CD4-positive, alpha-beta T cell treated with Interleukin-6 at 100 ng/mL for 8 hours (primary cell): ENCODE measurements at places on chromosomes 13 and 19.

DNA sequence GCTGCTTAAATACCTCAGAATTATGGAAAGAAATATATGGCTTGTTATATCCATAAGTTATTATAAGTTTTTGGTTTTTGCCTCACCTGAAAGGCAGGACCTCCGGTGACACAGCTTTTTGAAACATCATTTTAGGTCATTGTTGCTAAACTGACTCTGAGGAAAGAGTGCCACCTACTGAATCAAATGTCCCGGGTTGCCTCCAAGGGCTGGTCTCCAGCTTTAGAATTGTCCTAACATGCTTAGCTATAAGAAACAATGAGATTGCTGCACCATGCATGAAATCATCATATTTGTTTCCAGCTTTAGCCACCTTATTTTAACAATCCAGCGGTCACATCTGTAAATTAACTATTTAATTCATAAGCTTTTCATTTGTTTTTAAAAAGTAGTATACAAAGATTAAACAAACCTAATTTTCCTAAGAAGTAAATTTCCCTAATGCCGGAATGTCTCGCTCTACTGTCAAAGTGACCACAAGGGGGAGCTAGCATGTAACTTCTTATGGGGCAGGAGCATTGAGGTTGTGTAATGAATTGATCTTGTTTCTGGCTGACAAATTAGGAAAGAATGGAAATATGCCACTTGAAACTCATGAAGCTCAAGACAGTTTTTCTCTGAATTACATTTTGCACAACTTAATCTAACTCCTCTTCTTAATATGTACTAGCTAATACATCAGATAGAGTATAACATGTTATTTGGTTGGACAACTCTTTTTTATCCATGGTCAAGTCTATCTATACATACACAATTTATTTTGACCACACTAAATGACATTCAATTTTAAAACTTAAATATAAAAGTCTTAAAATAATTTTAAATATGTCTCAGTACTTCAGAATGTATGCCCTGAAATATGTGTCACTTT lies 6.7 kb upstream of the PCDH17 start:
- DNase-seq: no peak

- DNase-seq: peak; percentile 84
These were observed 25.7 kb upstream of the TPTE2 start for GRCh38 chr13:19586904-19587634.

- no peak for DNase-seq
These were observed 1730.9 kb downstream of the PCDH9 start for GRCh38 chr13:65499256-65499655.

DNA sequence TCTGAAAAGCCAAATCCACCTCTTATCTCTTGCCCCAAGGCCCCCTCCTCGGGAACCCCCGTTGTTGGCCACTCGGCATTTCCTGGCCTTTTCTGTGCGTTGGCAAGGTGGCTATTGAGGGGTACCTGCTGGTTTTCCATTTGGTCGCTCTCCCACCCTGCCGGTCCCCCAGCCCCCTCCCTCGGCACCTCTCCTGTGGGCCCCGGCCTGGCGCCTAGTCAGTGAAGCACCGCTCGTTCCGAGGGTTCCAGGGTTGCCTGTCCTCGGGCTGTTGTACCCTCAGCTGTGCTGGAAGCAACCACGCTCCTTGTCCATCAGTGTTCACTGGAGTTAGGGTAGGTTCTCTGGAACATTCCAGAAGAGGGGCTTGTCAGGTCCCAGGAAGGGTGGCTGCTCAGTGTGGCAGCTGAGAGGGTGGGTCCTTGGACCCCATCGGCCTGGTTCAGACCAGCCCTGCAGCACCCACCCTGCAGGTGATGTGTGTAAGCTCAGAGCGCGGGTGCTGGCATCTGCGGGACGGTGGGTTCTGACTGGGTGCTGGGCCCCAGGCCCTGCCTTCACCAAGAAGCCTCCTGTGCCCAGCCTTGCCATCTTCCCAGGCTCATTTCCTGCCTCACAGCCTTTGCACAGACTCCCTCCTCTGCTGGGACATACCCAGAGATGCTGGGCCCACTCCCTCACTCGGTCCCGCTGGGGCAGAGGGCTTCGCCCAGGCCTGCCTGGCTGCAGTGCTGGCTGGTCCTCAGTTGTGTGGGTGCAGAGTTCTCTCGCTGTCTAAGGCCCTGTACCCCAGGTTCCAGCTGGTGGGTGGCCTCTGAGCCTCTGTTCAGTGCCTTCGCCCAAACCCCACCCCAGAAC lies 21.3 kb downstream of the NKPD1 start:
- DNase-seq: no peak

DNA sequence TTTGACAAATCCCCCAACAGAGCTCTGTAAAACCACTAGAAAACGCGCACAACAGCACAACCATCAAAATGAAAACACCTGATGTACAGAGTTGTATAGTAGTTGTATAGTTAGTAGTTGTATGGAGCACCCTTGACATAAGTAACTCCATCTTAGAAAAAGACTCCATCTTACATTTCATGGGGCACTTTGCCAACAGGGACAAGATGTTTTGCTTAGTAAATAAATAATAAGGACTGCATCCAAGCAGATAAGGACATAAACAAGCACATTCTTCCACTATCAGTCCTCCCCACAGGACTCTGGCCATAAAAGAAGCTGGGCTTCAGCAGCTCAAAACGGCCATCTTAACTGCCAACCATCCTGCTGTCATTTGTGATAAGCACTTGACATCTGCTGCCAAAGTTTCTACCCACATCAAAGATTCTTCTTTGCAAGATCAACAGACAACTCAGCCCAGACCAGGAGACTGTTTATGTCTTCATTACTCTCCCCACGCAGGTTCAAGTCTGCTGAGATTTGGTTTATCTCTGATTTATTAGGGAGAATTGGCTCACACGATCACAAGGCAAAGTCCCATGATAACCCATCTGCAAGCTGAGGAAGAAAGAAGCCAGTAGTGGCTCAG lies 20.7 kb upstream of the ZNF331 start:
- DNase-seq: no peak

GRCh38 chr13:44974056-44974793 lies 15.0 kb downstream of the NUFIP1 start:
- DNase-seq: no peak

GRCh38 chr19:55543567-55543966 lies 1.8 kb downstream of the SBK3 start:
- no peak for DNase-seq

- DNase-seq: no peak
These were observed 21.5 kb upstream of the MEDAG start for GRCh38 chr13:30884543-30884942.

- peak; percentile 90 for DNase-seq
These were observed at the start of gene CEBPG for GRCh38 chr19:33373453-33374235. Gene CEBPG (plus strand): TSS chr19:33373709. CDS start chr19:33379240, 5,531 bp downstream.

DNA sequence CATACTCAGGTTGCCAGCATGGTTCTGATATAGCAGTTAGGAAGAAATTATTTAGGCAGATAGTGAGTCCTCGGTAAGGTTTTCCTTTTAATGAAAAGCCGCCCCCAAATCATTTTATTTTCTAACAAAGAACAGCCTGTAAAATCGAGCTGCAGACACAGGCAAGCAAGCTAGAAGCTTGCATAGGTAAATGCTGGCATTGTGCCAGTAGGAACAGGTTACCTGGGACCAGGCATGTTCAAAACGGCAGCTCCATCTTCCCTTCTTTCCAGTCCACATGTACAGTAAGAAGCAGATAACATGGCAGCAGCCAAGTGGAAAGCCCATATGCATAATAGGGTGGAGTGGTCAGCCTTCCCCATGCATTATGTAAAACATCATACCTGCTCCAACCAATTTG lies 71.1 kb downstream of the UGGT2 start:
- DNase-seq: no peak

GRCh38 chr13:48804821-48805601 lies 151.3 kb downstream of the CYSLTR2 start:
- DNase-seq: peak; percentile 26

GRCh38 chr19:43779820-43780219 lies 953 bp downstream of the KCNN4 start:
- peak; percentile 29 for DNase-seq

GRCh38 chr19:35205733-35206323 lies 22.7 kb downstream of the FAM187B start:
- DNase-seq: no peak

GRCh38 chr13:107376341-107377125 lies 808.6 kb upstream of the ARGLU1 start:
- DNase-seq: no peak

DNA sequence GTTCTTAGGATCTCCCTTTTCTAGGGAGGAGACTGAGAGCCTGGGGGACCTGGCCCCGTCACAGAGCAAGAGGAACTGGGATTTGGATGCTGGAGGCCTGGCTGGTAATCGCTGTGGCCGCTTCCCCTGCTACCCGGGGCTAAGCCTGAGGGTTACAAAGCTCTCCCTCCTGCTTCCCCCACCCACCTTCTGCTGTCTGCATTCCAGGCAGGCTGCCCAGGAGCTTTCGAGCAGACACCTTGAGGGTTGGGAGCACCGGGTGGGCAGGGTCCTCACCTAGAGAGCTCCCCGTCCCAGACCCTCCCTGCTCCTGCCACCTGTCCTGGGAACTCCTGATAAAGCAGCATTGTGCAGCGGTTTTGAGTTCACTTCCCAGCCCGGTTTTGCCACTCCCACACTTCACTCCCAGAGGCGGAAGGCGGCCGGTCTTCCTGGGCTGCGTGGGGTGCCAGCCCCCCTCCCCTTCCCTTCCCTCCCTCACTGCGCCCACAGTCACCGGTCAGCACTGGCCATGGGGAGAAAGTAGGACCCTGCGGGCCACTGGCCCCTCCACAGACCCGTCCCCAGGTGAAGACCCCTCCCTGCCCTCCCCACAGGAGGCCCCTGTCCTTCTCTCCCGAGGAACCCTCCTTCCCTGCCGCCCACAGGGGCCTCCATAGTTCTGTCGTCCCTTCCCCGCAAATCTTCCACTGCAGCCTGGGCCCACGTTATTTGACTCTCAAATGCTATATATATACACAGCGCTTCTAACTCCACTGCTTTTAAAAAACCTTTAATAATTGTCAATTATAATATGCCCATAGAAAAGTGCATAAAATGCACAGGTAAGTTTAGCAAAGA lies 8.1 kb downstream of the PAK4 start:
- DNase-seq: no peak

- DNase-seq: no peak
These were observed 3.9 kb downstream of the LACC1 start for GRCh38 chr13:43883631-43884030.

DNA sequence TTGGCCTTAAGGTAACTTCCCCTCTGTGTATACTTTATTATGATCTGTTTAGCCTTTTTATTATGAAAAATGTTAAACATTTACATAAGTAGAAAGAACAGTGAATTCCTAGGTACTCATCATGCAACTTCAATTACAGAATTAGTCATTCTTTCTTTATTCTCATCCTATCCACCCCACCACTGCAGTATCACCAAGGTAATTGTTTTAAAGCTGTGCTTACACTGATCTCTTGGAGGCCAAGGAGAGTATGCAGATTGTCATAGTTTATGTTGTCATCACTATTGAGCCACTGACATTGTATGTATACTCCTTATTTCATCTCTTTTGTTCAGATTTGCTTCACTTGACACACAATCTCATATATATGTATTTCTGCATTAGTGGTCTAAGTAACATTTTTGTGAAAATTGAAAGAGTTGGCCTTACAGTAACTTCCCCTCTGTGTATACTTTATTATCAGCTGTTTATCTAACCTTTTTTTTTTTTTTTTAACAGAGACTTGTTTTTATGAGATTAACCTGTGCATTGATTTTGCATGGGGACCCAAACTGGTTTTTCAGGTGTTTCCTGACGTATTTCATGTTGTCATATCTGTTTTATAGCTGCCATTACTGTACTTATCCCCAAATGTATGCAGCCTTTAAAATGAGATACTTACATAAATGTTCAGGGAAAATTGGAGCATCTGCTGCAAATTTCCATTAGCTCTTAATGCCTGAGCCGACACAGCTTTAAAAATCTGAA lies 4.5 kb downstream of the ZNF507 start:
- DNase-seq: no peak

DNA sequence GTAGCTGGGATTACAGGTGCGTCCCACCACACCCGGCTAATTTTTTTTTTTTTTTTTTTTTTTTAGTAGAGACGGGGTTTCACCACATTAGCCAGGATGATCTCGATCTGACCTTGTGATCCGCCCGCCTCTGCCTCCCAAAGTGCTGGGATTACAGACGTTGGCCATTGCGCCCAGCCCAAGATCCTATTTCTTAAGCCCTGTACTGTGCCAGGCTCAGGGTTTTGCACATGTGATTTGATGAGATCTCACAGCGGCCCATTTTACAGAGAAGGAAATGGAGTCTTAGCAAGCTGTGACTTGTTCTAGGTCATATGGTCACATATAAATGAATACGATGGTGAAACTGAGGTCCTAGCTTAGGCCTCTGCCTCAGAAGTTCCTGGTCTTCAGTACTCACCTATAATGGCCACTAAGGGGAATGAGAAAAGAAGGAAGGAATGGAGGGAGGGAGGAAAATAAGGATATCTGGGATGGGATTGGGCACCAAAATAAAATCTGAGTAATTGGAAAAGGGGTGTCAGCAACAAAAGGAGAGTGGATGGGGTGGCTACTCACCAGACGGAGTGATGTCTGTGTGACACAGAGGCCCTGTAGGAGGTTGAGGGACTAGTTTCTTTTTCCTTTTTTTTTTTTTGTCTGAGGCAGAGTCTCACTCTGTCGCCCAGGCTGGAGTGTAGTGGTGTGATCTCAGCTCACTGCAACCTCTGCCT lies 1.3 kb downstream of the OSCAR start:
- DNase-seq: no peak

DNA sequence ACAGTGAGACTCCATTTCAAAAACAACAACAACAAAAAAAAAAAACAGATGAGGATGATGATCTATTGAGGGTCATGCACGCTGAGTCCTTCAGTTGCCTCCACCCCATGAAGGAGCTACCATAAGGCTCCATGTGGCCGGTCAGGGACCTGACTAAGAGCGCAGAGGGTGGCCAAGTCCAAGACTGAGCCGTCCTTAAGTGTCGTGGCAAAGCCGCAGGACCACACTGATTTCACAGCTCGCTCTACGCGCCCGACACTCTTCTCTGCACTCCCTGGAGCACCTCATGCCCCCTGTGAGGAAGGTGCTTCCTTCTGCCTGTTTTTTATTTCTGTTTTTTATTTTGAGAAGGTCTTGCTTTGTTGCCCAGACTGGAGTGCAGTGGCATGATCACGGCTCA lies 12.3 kb downstream of the TTYH1 start:
- no peak for DNase-seq

DNA sequence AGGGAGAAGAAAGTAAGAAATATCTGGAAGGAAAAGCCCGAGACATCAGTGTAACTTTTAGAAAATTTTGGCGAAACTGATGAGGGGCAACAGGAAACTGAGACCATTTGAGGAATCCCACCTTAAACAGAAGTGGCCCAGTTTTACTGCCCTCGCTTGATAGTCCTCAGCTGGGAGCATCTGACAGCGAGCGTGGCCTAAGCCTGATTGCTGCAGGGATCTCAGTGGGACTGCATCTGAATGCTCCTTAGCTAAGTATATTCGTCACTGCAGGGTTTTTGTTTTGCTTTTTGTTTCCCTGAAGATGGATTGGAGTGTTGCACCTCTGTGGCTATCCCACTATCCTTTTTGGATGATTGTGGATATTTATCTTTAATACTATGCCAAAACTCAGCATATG lies 262.7 kb upstream of the KLHL1 start:
- no peak for DNase-seq

GRCh38 chr19:31962561-31962996 lies 382.8 kb upstream of the ZNF507 start:
- no peak for DNase-seq

- no peak for DNase-seq
These were observed 1.7 kb downstream of the PTOV1 start for GRCh38 chr19:49852631-49853126.
